ENCODE measurements at places on chromosomes 13 and 19. TPM values are rescaled to one million over a fixed set of nuclear protein-coding genes. Genes with fewer than 3 reads are reported as not detected.
A peak's percentile ranks its signal among the peaks of the same experiment; 100 is the strongest.

The TMEM272 gene
- total RNA-seq, result 0.31 TPM

The GAPDHS gene
- total RNA-seq, result not detected

The DKKL1 gene
- total RNA-seq, result not detected

The ELANE gene
- not detected for total RNA-seq

The IFNL1 gene
- total RNA-seq, result 1.2 TPM

The ZNF99 gene
- not detected for total RNA-seq

The CADM4 gene
- 0.39 TPM for total RNA-seq

The KLK5 gene
- total RNA-seq, result not detected

The EFNB2 gene
- 0.07 TPM for total RNA-seq

DNA sequence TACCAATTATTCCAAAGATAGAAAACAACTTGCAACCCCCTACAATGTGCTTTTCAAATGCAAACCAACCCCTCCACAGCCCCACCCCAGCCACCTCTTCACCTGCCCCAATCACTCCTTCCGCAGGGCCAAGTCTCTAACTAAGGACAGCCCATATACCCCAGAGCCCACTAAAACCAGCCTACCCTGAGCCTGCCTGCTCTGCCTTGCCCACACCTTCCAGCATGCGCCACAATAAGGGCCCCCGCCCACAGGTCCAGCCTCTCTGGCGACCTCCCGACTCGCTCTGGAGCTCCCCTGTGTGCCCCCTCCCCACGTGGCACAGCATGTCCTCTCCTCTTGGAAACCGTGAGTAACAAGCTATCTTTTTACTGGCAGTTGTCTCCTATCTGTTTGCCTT, 42.8 kb upstream of the MEDAG start:
- peaks cover 7% of the 10 kb centered on the region for H3K27me3 ChIP-seq
- no peak overlapping the region for H3K27ac ChIP-seq
- H3K36me3 ChIP-seq, result no peaks in the 10 kb centered on the region
- no peak overlapping the region for H3K4me3 ChIP-seq

- H3K4me1 ChIP-seq, result no peaks in the 10 kb centered on the region
- H3K4me3 ChIP-seq, result no peak overlapping the region
- DNase-seq, result no peak
- no peaks in the 10 kb centered on the region for H3K36me3 ChIP-seq
Measured at GRCh38 chr13:99738626-99739025, 232.9 kb downstream of the ZIC5 start.

- peaks cover 20% of the 10 kb centered on the region for H3K36me3 ChIP-seq
- H3K27me3 ChIP-seq, result no peaks in the 10 kb centered on the region
- H3K27ac ChIP-seq, result no peak overlapping the region
- DNase-seq, result no peak
Measured at GRCh38 chr13:43079392-43079931, 56.1 kb downstream of the DNAJC15 start.

- H3K27me3 ChIP-seq, result no peaks in the 10 kb centered on the region
- peak; percentile 38 for DNase-seq
- no peaks in the 10 kb centered on the region for H3K36me3 ChIP-seq
- peak overlapping the region; percentile 90 for H3K4me3 ChIP-seq
- H3K4me1 ChIP-seq, result peaks cover 24% of the 10 kb centered on the region
Measured at GRCh38 chr19:18520848-18521691, 800 bp downstream of the ELL start.

DNA sequence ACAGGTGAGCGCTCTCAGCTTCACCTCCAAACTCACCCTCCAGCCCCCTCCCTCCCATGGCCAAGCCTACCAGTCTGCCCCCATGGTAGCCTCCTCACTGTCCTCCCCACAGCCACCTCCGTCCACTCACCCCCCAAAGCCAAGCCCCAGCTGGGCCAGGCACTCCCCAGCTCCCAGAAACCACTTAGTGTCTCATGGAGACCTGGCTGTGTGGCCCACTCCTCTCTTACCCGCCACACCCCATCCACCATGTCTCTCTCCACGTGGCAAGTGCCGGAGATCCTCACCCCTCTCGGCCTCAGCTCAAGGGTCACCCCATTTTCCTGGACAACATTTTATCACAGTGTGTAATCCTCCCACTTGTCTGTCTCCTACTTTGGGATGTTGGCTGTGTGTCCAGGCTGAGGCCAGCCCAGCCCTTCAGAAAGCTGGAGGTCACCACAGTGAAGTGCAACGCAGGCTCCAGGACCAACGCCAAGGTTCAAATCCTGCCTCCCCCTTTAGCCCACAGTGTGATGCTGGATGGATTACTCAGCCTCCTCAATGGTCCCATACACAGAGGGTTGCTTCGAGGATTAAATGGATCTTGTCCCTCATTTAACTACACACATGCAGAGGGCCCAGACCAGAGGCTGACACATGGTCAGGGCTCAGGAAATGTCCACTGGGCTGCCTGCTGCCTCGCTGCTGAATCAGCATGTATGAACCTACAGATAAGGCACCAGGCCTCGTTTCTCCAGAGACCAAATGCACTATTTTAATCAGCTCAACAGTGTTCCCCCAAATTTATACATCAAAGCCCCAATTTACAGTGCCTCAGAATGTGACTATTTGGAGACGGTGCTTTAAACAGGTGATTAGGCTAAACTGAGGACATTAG, 71.3 kb downstream of the CEBPG start:
- H3K4me1 ChIP-seq, result no peaks in the 10 kb centered on the region
- no peak for DNase-seq
- no peaks in the 10 kb centered on the region for H3K27me3 ChIP-seq
- H3K36me3 ChIP-seq, result no peaks in the 10 kb centered on the region
- no peak overlapping the region for H3K27ac ChIP-seq

- peak overlapping the region; percentile 89 for H3K27ac ChIP-seq
- peak; percentile 82 for DNase-seq
- peaks cover 82% of the 10 kb centered on the region for H3K4me1 ChIP-seq
- H3K27me3 ChIP-seq, result no peaks in the 10 kb centered on the region
- H3K36me3 ChIP-seq, result peaks cover 80% of the 10 kb centered on the region
Measured at GRCh38 chr19:54207983-54208783, 7.5 kb downstream of the RPS9 start.

- H3K4me3 ChIP-seq, result no peak overlapping the region
- H3K36me3 ChIP-seq, result no peaks in the 10 kb centered on the region
- H3K27me3 ChIP-seq, result no peaks in the 10 kb centered on the region
- DNase-seq, result no peak
- H3K4me1 ChIP-seq, result no peaks in the 10 kb centered on the region
Measured at GRCh38 chr13:92825938-92826596, 400.5 kb upstream of the GPC6 start.

DNA sequence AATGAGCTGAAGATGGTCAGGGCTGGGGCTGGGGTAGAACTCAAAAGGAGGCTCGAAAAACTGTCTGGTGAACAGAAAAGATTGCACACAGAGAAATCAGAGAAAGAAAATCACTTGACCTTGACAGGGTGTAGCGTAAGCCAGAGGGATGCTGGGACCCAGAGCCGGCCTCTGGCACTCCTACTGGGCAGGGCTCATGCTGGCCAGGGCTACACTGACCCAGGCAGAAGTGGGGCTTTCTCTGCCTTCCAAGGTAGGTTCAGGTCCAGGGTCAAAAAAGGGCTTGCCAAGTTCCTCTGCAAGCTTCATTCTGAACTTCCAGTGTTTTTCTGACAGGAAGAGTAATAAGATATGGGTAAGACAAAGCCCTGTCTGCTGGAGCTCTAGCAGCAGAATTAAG, 56.2 kb downstream of the LATS2 start:
- H3K4me3 ChIP-seq, result no peak overlapping the region
- H3K27me3 ChIP-seq, result no peaks in the 10 kb centered on the region
- no peak overlapping the region for H3K27ac ChIP-seq
- no peaks in the 10 kb centered on the region for H3K36me3 ChIP-seq
- no peak for DNase-seq

- no peak overlapping the region for H3K27ac ChIP-seq
- peaks cover 4% of the 10 kb centered on the region for H3K4me1 ChIP-seq
- no peaks in the 10 kb centered on the region for H3K36me3 ChIP-seq
- H3K4me3 ChIP-seq, result no peak overlapping the region
- no peaks in the 10 kb centered on the region for H3K27me3 ChIP-seq
Measured at GRCh38 chr13:26475176-26476110, 82.0 kb upstream of the WASF3 start.

DNA sequence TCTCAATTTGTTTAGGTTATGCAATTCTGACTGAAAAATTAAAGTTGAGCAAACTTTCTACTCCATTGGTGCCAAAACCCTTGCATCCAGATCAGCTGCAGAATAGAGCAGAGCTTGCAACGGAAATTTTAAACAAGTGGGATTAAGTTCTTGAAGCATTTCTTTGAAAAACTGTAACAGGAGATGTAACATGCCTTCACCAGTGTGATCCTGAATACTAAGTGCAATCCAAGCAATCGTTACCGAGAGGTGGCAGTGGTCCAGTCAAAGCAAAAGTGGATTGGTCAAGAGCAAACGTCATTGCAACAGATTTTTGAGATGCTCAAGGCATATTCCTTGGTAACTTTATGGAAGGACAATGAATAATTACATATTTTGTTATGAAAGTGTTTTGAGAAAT, 841.1 kb upstream of the SLITRK5 start:
- H3K27me3 ChIP-seq, result no peaks in the 10 kb centered on the region
- H3K36me3 ChIP-seq, result no peaks in the 10 kb centered on the region

DNA sequence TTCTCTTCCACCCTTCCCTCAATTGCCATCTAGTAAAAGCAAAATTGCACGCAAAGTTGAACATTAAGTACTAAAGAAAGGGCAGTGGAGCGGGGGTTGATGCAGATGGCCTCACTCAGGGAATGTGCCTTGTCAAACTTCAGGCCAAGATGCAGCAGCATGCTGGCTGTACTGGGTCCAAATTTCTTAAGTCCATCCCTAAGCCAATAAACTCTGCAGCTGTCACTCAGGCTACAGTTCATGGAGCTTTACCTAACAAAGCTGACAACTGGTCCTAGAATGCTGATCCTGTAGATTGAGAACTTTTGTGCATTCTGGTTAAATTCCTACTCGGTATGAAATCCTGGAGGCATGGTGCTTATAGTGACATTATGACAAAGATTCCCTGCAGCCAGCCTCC, 88.4 kb downstream of the FOXO1 start:
- H3K4me3 ChIP-seq, result no peak overlapping the region
- no peak for DNase-seq
- no peaks in the 10 kb centered on the region for H3K27me3 ChIP-seq
- peaks cover 5% of the 10 kb centered on the region for H3K36me3 ChIP-seq

DNA sequence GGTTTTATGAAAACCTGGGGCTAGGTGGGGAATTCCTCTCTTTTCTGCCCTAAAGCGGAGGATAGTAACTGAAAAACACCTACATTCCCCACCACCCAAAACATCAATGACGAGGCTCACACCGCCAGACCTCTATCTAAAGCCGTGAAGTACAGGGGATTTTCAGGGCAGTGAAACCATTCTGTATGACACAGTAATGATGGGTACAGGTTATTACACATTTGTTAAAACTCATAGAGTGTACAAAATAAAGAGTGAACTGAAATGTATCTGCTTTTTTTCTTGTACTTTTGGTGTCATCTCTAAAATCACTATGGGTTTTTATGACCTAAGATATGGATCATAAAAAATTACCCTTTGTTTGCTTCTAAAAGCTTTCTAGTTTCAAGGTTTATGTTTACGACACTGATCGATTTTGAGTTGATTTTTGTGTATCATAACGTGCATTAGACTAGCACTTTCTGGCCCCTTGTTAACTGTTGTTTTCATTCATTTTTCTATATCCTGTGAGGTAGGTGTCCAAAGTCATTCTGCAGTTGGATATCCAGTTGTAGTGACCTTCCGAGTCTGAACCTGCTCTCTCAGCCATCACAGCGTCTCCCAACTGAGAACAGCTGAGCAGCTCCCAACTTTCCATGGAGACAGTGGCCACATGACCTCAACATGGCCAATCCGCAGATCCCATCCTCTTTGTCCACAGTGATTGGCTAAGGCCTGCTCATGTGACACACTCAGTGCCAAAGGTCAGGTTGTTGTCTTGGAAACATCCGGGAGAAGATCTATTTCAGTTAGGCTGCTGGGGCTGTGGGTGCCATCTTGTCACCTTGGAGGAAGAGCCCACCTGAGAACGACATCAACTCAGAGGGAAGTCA, 10.3 kb downstream of the MBD3L2B start:
- peaks cover 57% of the 10 kb centered on the region for H3K4me1 ChIP-seq
- H3K4me3 ChIP-seq, result peak overlapping the region; percentile 4
- H3K36me3 ChIP-seq, result no peaks in the 10 kb centered on the region

- H3K4me1 ChIP-seq, result no peaks in the 10 kb centered on the region
- DNase-seq, result peak; percentile 22
- no peak overlapping the region for H3K4me3 ChIP-seq
- peaks cover 7% of the 10 kb centered on the region for H3K27me3 ChIP-seq
Measured at GRCh38 chr19:53037101-53038097, 7.1 kb upstream of the ERVV-2 start.

DNA sequence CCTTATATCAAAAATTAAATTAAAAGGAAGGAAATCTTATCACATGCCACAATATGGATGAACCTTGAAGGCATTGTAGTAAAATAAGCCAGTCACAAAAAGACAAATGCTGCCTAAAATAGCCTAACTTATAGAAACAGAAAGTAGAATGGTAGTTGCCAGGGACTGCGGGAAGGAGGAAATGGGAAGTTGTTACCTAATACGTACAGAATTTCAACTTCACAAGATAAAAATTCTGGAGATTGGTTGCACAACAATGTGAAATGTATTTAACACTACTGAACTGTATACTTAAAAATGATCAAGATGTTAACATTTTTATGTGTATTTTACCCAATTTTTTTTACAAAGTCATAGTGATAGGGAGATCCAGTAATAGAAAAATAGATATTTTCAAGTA, 10.2 kb upstream of the N4BP2L2 start:
- H3K27me3 ChIP-seq, result peaks cover 10% of the 10 kb centered on the region
- DNase-seq, result no peak
- no peaks in the 10 kb centered on the region for H3K4me1 ChIP-seq
- H3K36me3 ChIP-seq, result no peaks in the 10 kb centered on the region
- H3K4me3 ChIP-seq, result no peak overlapping the region

DNA sequence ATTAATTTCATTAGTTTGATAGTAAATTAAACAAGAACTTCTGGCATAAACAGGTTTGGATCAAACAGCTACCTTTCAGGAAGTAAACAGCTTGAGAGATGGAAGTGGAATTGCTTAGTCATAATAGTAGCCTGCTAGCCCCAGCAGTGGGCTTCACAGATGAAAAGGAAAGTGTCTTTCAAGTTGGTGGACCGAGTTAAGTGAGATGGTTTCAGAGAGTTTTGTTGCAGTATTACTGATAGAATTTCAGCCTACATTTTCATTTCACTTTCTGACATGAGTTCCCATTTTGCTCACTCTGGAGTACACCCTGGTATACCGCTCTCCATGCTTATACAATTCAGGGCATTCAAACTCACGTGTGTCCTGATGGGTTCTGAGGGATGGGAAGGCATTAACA, 2.0 kb upstream of the PTOV1 start:
- H3K27ac ChIP-seq, result peak overlapping the region; percentile 21
- peak overlapping the region; percentile 40 for H3K4me3 ChIP-seq
- no peaks in the 10 kb centered on the region for H3K27me3 ChIP-seq

GRCh38 chr19:18431351-18432197, 6.4 kb downstream of the ISYNA1 start:
- peaks cover 17% of the 10 kb centered on the region for H3K4me1 ChIP-seq
- no peak overlapping the region for H3K27ac ChIP-seq
- H3K27me3 ChIP-seq, result no peaks in the 10 kb centered on the region
- no peak for DNase-seq

- peaks cover 21% of the 10 kb centered on the region for H3K36me3 ChIP-seq
- no peak overlapping the region for H3K27ac ChIP-seq
- H3K4me1 ChIP-seq, result no peaks in the 10 kb centered on the region
- no peaks in the 10 kb centered on the region for H3K27me3 ChIP-seq
- no peak for DNase-seq
Measured at GRCh38 chr19:18991006-18991405, 42.3 kb downstream of the SUGP2 start.
